ENCODE measurements at places on chromosomes 5 and 9.

DNA sequence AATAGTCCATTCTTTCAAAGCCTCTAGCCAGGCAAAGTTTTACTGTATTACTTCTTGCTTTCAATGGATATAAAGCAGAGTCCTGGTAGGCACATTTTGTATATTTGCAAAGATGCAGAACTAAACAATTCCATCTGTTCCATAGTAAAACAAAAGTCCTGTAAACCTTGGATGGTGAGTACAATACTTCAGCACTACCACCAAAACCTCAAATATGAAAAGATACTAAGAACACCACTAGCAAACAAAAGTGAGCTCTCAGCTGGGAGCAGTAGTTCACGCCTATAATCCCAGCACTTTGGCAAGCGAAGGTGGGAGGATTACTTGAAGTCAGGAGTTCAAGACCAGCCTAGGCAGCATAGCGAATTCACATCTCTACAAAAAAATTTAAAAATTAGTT lies 195.0 kb downstream of the MSX2 start:
- DNase-seq = no peak

GRCh38 chr5:169893571-169893970 lies 86.7 kb downstream of the INSYN2B start:
- no peak for DNase-seq

DNA sequence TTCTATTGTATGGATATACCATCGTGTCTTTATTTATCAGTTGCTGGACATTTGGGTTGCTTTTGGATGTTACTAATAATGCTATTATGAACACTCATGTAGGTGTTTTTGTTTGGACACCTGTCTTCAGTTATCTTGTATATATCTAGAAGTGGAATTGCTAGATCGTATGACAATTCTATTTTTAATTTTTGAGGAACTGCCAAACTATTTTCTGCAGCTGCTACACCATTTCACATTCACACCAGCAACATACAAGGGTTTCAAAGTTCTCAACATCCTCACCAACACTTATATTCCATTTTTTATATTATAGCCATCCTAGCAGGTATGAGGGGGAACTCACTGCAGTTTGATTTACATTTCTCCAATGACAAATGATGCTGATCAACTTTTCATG lies 324.6 kb downstream of the CAAP1 start:
- no peak for DNase-seq

DNA sequence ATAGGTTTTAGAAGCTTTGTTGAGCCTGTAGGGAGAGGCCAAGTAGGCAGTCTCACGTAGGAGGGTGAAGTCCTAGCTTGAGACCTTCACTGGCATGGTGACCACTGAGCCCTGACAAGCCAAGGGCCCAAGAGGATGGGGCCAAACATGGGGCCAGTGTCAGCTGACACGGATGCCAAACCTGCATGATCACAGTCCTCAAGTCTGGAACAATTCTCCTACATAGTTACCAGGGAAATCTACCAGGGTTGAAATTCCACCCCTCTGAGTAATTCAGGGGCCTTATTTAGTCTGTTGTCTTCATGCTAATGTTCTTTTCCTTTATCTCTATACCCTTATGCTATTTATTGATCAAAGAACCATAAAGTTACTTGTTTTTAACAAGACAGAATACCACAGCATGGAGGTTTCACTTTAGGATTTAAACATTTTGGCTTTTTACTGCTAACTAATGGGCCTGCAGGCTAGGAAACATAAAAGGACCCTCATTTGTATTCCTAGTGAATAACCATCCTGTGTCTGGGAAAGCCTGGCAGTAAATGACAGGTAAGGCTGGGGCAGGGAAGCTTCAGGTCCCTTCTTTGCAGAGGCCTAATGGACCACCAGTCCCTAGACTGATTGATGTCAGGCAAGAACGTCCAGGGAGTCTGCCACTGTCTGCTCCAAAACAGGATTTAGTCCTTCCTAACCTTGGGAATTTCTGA lies 140.8 kb downstream of the FGF1 start:
- no peak for DNase-seq

DNA sequence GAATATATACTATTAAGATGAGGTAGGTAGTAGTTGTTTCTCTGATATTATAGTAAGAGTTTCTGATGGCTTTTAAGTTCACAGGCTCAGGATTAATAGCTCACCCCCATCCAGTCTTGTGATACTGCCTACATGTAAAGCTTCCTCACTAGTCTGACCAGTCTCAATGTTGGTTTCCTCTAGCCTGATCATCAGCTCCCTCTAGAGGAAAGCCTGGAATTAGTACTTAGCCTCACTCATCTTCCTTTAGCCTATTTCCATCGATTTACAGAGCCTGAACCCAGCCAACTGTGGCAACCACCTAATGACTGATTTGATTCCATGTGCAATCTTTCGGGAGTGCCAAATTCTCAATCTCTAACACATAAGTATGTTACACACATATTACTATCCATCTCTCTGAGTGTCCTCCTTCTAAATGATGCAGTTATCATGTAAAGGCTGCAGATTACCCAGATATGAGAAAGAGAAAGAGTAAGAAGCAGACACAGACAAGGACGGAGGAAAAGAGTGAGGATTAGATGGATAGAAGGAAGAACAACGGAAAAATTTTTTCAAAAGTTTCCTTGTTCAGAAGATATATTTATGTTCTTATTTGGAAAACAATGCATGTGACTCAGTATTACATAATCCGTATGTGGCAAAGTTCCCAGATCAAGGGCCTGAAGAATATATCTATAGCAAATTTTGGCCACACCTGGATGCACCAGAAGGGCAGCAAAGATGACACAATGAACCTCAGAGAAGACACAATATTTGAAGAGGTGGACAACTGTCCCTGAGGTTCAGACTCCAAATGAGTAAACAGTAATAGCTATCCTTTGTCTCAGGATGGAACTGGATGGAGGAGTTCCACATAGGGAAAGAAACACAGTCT lies 333.7 kb downstream of the ELAVL2 start:
- DNase-seq = no peak

GRCh38 chr9:133349965-133350616 lies 2.1 kb downstream of the RPL7A start:
- no peak for DNase-seq

DNA sequence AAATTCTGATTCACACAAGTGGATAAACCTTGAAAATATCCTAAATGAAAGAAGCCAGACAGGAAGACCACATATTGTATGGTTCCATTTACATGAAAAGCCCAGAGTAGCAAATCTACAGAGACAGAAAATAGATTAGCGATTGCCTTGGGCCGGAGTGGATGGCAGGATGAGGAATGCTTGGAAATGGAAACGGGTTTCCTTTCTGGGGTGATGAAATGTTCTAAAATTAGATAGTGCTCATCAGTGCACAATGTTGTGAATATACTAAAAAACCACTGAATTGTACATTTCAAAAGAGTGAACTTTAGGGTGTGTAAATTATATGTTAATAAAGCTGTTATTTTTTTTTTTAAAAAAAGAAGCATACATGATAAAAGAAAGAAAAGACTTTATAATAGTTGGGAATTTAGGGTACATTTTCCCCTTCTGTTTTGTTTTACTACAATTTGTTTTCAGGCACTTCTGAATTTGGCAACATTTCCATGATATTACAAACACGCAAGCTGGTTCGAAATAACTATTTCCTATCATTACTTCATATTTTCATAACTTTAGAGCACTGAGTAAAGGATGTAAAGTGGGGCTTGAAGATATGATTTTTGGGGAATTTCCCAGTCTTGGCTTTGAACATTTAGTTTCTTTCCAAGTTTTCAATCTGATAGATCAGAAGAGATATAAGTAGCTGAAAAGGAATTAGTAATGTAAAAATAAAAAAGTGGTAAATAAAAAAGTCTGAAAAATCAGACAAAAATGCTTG lies 23.9 kb downstream of the SLC35A4 start:
- DNase-seq = no peak

DNA sequence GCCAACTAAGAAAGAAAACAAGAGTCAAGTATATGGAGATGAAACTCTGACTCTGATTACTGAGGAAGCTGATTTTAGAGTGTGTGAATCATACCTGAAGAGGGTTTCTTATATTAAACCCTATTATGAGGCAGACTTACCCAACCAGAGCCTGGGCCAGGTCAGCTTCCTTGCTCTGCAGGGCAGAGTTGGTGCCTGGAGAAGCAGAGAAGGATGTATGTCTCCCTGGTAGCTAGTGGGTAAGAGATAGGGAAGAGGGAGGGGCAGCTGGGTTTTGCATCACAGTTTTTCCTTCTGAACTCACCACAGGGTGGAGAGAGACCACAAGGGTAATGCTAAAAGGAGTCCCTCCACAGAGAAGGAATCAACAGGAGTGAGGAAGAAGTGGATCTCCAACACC lies 104.1 kb downstream of the CMYA5 start:
- no peak for DNase-seq

GRCh38 chr5:96752341-96753016 lies 55.3 kb downstream of the ERAP1 start:
- DNase-seq = no peak

- DNase-seq = no peak
These were observed 89.8 kb downstream of the NREP start for GRCh38 chr5:111667128-111667736.

Measured in stimulated activated CD4-positive, alpha-beta T cell treated with anti-CD3 and anti-CD28 coated beads, Interleukin-2, amount 100 ng/mL, for 24 hours (primary cell).